ENCODE measurements at places on chromosomes 16 and 17. TPM values are rescaled to one million over a fixed set of nuclear protein-coding genes. Genes with fewer than 3 reads are reported as not detected.

The ST6GALNAC1 gene
- 0.89 TPM for total RNA-seq

The KRT12 gene
- not detected for total RNA-seq

The CCL3 gene
- total RNA-seq = 296 TPM

The GALNS gene
- 20.1 TPM for total RNA-seq

The PTX4 gene
- not detected for total RNA-seq

The CBFA2T3 gene
- total RNA-seq = 0.34 TPM

The C16orf92 gene
- not detected for total RNA-seq

The HOXB5 gene
- not detected for total RNA-seq

The CFAP97D1 gene
- not detected for total RNA-seq

The RPAIN gene
- total RNA-seq = 57.3 TPM

Measured in activated CD4-positive, alpha-beta T cell treated with anti-CD3 and anti-CD28 coated beads for 36 hours (primary cell).